ENCODE measurements at places on chromosomes 4 and X.

GRCh38 chr4:18319431-18319830 is 297.9 kb upstream of the LCORL start:
- no peak for DNase-seq

GRCh38 chr4:37667197-37668100 is 18.7 kb downstream of the RELL1 start:
- DNase-seq, result no peak

GRCh38 chr4:8738471-8738931 is 133.1 kb downstream of the HMX1 start:
- DNase-seq, result no peak

- no peak for DNase-seq
These were observed 123.2 kb upstream of the KCNIP4 start for GRCh38 chr4:22071749-22072148.

DNA sequence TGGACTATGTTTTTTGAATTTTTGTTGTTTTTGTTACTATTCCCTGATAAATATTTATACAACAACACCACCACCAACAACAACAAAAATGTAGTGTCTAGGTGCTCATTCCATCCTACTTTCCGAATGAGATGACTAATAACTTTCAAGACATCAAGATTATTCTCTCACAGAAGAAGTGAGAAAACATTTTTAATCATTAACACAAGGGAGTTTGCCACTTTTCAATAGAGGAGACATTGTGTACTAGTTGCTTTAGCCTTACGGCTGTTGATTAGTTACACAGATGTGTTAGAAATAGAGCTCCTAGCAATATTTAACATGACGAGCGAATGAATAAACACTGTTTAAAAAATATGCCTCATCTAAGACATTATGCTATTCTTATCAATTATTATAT is 898.8 kb downstream of the C4orf33 start:
- DNase-seq, result no peak

DNA sequence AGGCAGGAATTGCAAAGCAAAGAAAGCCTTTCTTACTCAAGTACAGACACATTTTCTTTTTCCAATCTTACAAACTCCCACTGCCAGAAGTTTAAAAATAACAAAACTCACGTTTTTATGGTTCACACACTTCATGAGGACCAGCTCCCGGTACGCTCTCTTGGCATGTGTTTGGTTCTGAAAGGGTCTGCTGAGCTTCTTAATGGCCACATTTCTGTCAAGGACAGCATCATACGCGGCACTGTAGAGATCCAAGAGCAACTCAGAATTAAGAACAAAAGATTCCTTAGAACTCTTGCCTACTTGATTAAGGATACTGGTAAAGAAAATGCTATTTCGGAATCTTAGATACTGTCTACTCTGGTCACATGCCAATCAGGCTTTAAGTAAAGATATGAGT is 252.7 kb downstream of the MAPK10 start:
- no peak for DNase-seq

DNA sequence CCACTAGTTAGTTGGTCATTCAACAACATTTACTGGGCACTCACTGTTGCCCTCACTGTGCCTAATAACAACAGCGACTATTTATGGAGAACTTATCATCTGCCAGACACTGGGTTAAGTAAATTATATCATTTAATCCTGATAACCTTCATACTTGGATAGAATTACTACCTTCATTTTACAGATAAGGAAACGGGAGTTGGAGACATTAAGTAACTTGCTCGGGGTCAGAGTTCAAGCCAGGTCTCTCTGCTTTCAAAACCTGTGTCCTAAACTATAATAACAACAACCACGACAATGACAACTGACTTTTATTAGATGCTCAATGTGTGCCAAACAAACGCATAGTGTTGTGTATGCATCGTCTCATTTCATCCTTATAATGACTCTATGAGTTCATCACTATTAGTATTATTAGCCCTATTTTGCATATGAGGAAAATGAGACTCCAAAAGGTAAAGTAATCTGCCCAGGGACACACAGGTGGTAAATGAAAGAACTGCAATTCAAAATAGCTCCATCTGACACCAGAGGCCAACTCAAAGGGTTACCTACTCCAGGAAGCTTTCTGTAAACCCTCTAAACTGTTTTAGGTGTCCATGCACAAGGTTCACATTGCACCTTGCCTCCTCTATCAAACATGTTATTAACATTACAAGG is 98.4 kb upstream of the ACSL4 start:
- DNase-seq, result no peak

GRCh38 chr4:31530555-31530954 is 810.4 kb downstream of the PCDH7 start:
- no peak for DNase-seq

DNA sequence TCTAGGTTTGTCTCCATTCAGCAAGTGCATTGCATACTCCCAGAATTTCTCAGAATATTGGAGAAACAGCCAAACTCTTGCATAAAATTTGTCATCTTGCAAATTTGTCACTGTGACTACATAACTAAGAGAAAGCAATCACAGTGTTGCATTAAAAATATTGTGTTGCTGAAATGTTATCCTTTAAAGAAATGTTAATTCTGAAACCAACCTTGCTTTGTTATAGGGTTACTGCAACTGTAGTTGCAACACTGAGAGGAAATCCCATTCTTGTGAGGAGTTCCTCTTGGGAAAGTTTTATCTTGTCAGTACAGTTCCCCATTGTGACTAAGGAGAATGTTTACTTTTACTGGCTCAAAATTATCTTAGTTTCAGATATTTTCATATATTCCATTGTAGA is 20.9 kb downstream of the CYBB start:
- DNase-seq, result no peak

DNA sequence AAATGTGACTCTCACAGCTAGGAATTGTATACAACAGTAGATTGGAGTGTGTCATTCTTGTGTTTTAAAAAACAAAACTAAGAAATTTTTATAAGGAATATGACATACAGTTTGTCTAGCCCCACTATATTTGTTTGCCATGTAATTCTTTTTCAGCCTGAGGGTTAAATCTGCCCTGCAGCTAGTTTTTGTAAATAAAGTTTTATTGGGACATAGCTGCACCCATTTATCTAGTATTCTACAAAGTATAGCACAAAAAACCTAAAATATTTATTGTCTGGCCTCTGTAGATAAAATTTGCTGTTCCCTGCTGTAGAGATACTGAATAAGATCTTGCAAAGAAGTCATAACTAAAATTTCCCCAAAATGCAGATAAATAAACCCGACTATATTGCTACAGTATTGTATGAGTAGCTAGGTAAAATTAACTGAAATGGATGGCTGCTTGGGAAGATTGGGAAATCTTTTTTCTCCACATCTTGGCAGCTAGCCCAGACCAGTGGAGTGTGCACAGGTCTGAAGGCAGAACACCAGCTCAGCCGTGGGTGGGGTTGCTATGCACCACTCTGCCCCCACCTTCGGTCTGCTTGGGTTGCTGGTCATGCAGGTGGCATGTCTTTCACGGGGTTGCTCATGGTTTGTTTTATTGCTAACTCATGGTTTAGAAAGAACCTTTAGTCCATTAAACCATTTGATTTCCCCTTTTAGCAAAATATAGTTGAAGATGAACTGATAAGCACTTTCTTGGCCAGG is 127.9 kb downstream of the KLHL8 start:
- no peak for DNase-seq

DNA sequence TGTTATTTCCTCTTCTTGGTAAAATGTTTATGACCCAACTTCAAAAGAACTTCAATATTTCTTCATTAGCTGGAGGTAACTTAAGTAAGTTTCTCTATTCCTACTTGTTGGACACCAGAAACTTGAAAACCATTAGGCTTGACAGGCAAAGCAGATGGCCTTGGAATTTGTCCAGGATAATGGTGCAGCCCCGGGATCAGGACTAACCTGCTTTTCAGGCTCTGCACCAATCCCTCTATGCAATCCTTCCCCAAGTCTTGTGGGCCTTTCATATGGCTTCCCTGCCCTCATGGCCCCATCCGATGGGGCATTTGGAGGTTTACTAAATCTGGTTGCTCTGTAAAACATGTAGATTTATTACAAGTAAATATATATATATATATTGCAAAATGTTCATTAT is 68.5 kb downstream of the SPINK2 start:
- DNase-seq, result no peak

DNA sequence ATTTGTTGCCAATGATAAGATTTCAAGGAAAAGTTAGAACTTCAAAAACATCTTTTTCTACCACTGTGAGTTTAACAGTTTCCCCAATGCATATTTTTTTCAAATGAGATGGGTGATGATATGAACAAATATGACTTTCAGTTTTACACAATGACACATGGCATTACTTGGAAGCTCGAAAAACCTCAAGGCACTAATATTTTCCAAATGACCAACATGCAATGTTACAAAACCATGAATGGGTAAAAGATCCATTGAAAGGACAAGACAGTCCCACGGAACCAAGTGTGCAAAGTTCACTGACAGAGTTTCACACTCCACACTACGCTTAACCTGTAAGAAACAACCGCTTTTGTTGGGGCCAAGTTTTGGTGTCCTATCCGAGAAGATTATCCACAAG is 84.5 kb downstream of the CD99L2 start:
- DNase-seq, result no peak

- DNase-seq, result no peak
These were observed 2.7 kb upstream of the NALF2 start for GRCh38 chrX:69501429-69501828.

GRCh38 chr4:76691807-76692582 is 205.9 kb downstream of the SOWAHB start:
- no peak for DNase-seq

GRCh38 chrX:154068560-154068959 is 29.0 kb downstream of the MECP2 start:
- DNase-seq, result no peak

GRCh38 chrX:3379111-3379510 is 32.7 kb upstream of the MXRA5 start:
- no peak for DNase-seq

- no peak for DNase-seq
These were observed 56.3 kb upstream of the HPSE start for GRCh38 chr4:83390944-83391343.

GRCh38 chr4:153976954-153977353 is 188.1 kb upstream of the SFRP2 start:
- no peak for DNase-seq

DNA sequence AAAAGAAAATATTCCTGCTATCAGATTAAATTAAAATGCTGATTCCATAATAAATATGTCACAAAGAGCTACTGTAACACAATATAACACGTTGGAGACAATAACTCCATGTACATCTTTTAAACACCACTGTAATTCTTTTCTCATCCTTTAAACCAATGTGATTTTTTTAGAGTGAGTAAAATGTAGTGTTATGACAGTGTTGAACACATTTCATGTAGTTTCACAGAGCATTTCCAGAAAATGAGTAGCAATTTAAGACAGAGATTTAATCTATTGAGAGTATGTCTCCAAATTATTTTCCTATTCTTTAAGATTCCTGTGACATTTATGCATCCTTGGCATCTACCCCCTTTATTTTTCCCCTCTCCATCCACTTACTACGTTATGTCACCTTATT is 17.1 kb upstream of the PRRG1 start:
- DNase-seq, result no peak

GRCh38 chrX:37817579-37817978 is 29.8 kb downstream of the DYNLT3 start:
- no peak for DNase-seq

DNA sequence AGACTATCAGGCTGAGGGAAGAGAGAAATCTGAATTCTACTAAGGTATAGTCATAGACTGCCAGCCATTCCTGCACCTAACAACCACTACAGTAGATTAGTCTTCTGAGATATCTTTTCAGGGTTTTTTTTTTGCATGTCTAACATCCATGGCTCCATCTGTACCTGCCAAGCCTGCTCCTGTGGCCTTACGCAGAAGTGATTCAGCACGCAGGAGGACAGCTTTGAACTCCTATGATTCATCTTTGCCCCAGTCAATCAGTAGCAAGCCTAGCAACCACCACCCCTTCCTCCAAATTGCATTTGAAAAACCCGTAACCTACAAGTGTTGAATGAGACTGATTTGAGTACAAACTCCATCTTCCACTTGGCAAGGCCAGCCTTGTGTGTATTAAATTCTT is 520.7 kb upstream of the HS3ST1 start:
- DNase-seq, result no peak

DNA sequence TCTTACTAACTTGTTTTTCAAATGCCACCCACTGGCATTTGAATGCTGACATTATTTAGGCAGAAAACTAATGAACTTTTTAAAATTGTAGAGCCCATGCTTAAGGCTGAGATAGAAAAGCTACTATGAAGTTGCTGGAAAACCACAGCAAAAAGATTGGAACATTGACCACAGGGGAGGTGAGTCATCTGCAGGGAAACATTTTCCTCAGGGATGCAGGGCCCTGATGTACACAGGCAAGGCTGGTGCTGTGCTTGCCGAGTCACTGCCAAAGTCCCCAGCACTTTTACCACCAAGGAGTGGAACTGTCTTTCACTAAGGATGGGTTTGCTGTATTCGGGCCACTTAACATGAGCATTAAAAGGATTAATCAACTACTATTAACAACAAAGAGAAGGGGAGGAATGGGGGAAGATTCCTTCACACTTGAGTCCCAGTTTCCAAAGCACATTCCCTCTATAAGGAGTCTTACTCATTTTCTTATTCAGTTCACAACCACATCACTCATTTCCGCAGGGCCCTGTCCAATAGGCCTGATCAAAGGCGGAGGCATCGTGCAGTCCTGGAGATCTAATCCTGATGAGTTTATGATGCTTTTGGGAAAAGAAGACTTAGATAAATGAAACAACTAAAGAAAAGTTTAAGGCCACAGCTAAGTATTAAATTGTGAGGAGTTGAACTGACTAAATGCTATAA is 202.9 kb upstream of the NPY2R start:
- DNase-seq, result no peak

DNA sequence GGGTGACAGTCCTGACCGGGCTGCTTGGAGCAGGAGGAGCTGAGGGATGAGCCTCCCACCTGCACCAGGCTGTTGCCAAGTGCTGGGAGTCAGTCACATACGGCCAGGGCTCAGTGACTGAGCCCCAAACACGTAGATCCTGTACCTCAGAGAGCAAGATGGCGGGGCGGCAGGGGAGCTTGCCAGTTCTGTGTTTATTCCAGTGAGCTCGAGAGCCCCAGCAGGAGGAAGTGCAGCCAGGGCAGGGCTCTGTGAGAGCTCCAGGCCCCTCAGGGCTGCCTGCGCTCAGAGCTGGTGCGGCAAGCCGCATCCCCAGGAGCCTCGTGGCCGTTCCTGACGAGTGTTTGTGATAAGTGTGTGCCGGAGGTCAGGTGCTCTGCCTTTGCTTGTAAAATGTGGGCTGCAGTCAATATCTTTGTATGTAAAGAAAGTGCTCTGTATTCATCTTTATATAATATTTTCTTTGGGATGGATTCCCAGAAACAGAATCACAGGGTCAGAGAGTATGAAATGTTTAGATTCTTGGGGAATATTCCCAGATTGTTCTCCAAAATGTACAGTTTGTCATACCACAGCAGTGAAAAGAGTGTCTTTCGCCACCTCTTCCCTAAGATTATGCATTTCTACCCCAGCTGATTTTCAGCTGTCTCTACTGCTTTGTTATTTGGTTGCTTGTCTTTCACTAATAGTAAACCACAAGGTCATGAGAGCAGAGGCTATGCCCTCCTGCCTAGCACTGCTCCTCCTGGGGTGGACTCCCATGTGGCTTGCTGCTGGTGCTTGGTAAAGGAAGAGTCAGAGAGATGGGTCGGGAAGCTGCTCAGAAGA is 50.3 kb downstream of the NELFA start:
- no peak for DNase-seq

All from coronary artery (tissue), 2 donors.